Progenitor cell of endocrine pancreas (in vitro differentiated cells): ENCODE measurements at places on chromosomes 2 and 18.

- H3K4me1 ChIP-seq, result peaks cover 10% of the 10 kb centered on the region
- H3K27ac ChIP-seq, result no peak overlapping the region
- no peak overlapping the region for H3K4me3 ChIP-seq
- no peaks in the 10 kb centered on the region for H3K36me3 ChIP-seq
- H3K27me3 ChIP-seq, result peaks cover 5% of the 10 kb centered on the region
Observed at GRCh38 chr18:24273596-24273995, 124.0 kb downstream of the OSBPL1A start.

DNA sequence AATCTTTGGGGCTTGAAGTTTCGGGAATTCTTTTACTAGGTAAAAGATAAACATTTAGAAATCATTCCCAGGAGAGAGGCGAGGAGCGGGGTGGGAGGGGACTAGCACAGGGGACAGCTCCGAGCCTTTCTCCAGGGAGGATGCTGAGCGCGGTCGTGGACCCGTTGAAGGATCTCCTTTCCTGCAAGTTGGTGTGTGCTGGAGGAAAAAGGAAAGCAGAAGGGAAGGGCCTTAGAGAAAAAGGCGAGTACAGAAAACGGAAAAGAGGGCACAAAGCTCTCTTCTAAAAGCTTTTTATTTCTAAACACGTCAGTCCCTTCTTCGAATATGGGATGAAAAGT lies 640 bp downstream of the SLC39A6 start:
- H3K36me3 ChIP-seq, result peaks cover 6% of the 10 kb centered on the region
- H3K4me3 ChIP-seq, result peak overlapping the region; percentile 97
- peaks cover 20% of the 10 kb centered on the region for H3K4me1 ChIP-seq
- H3K27me3 ChIP-seq, result no peaks in the 10 kb centered on the region

- H3K27ac ChIP-seq, result peak overlapping the region; percentile 92
- DNase-seq, result no peak
- peak overlapping the region; percentile 95 for H3K4me3 ChIP-seq
- peaks cover 18% of the 10 kb centered on the region for H3K4me1 ChIP-seq
- H3K36me3 ChIP-seq, result peaks cover 18% of the 10 kb centered on the region
- H3K27me3 ChIP-seq, result no peaks in the 10 kb centered on the region
Observed at GRCh38 chr2:120012363-120012762, 514 bp upstream of the EPB41L5 start.

DNA sequence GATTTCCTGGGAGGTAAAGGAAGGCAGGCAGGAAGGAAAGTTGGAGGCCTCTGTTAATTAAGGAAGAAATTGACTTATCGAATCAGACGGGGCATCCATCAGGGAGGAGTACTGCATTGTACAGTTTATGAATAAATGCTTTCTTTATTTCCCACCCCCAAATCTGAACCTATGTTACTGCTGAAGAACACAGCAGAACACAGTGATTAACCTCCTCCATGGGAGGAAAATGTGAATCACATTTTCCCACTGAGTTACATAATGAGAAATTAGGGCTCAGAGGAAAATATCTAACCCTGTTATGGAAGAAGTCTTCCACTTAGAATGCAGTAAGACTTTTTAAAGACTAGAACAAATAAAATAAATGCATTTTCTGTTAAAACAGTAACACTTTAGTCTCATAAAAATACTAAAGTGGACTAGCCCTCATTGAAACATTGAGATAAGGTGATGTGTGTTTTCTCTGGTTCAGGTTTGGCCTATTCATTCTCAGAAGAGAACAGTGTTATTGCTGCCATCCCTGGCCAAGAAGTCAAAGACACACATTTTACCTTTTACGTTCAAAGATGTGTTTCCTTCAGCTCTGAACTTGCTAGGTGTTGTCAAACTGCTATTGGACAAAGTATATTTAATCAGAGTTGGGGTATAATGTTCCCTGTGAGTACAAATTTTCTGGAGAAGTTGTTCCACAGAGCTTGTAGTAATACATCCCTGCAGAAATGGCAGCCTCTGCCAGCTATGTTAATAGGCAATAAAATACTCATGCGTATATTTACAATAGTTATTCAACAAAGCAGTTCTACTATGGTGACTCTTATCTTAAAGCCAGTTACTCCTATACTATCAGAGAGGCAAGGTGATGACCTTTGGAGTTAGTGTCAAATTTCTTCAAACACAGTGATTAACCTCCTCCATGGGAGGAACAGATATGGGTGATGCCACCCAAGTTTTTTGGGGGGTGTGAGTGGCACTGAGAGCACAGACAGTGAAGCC lies 11.1 kb downstream of the DNAH6 start:
- H3K27me3 ChIP-seq, result no peaks in the 10 kb centered on the region
- peaks cover 13% of the 10 kb centered on the region for H3K4me1 ChIP-seq
- H3K27ac ChIP-seq, result no peak overlapping the region
- no peak overlapping the region for H3K4me3 ChIP-seq
